ENCODE measurements at places on chromosomes 2 and 18.

DNA sequence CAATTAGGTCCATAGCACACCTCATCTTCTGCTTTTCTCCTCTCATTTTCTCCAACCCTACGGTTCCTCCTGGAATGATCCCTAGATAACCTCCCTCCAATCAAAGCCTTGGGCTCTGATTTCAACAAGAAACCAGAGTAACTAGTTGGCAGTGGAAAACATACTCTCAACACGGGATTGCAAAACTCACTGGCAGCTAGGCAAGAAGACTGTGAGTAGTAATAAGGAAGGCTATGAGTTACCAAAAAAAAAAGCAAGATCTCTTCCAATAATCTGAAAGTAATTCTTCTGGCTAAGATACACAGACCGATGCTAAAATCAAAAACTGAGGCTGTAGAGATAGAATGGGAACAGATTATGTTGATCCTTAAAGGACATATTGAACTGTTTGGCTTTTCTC lies 28.4 kb upstream of the CCDC102B start:
- no peak for DNase-seq

DNA sequence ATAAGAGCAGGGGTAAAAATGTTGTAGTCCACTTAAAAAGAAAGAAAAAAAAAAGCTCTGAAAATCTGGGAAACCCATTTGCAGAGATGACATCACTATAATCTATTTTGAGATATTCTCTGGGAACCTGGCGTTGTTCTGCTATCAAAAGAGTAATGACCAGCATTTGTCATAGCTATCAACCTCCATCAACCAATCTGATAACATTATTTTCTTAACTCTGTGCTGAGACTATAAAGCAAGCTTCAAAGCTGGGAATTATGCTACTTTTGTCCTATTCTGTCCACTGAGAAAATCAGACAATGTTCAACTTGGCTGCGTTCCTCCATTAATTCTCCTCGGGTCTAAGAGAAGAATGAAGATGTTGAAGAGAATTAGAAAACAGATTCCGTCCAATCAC lies 107.5 kb downstream of the STK39 start:
- no peak for DNase-seq

GRCh38 chr2:45283764-45284620 lies 274.7 kb upstream of the SIX2 start:
- no peak for DNase-seq

- DNase-seq, result no peak
Observed at GRCh38 chr2:25996844-25997243, 14.5 kb upstream of the KIF3C start.

DNA sequence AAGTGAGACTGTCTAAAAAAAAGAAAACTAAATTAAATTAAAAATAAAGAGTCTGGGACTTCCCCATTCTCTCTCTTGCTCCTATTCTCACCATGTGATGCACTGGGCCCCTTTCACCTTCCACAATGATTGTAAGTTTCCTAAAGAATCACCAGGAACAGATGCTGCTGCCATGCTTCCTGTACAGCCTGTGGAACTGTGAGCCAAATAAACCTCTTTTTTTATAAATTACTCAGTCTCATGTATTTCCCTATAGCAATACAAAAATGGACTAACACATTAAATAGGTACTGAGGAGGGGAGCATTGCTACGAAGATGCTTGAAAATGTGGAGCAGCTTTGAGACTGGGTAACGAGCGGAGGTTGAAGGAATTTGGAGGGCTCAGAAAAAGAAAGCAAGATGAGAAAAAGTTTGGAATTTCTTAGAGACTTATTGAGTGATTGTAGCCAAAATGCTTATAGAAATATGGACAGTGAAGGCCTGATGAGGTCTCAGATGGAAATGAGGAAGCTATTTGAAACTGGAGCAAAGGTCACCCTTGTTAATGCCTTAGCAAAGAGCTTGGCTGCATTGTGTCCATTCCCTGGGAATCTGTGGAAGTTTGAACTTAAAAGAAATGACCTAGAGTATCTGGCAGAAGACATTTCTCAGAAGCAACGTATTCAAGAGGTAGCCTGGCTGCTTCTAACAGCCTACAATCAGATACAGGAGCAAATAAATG lies 128.7 kb downstream of the EIPR1 start:
- no peak for DNase-seq

GRCh38 chr2:38123911-38124310 lies 48.0 kb upstream of the CYP1B1 start:
- DNase-seq, result no peak

GRCh38 chr2:68385220-68385906 lies 20.3 kb downstream of the PLEK start:
- peak; percentile 33 for DNase-seq

- no peak for DNase-seq
Observed at GRCh38 chr18:48824231-48824970, 126.4 kb downstream of the SMAD7 start.

- no peak for DNase-seq
Observed at GRCh38 chr2:108266218-108266617, 22.5 kb upstream of the SULT1C2 start.

DNA sequence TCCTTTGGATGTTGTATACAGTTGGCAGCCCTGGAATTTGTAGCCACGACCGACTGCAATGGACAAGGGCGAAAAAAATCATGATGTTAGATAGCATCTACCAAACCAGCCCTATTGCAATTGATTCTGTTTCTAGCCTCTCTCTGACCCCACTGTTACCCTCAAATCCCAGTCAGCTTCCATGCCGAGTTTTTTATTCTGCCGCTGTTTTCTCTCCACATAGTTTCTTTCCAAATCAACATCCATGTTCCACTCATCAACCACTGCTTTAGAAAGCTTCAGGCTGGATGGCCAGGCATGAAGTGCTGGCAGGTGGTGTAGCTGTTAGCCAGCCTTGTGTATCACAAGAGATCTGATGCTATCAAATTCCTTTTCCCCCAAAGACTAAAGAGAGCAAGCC lies 272.8 kb downstream of the FIGN start:
- no peak for DNase-seq

DNA sequence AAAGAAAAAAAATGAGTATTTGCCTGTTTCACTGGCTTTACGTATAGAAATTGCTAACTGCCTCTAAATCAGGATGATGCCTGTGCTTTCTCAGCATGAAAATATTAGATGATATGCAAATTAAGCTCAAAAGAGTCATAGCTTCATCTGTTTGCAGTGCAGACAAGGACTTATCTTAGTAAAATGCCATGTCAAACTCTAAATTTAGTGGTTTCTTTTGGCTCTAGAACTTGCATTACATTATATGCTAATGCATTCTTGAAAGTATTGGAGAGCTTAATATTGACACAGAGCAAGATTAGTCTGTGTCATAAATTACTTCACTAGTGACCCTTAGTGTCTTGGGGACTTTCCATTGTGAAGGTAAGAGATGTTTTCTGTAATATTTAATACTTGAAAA lies 1109.1 kb upstream of the NRXN1 start:
- DNase-seq, result no peak

GRCh38 chr2:64692401-64692800 lies 38.7 kb upstream of the SERTAD2 start:
- DNase-seq, result no peak

DNA sequence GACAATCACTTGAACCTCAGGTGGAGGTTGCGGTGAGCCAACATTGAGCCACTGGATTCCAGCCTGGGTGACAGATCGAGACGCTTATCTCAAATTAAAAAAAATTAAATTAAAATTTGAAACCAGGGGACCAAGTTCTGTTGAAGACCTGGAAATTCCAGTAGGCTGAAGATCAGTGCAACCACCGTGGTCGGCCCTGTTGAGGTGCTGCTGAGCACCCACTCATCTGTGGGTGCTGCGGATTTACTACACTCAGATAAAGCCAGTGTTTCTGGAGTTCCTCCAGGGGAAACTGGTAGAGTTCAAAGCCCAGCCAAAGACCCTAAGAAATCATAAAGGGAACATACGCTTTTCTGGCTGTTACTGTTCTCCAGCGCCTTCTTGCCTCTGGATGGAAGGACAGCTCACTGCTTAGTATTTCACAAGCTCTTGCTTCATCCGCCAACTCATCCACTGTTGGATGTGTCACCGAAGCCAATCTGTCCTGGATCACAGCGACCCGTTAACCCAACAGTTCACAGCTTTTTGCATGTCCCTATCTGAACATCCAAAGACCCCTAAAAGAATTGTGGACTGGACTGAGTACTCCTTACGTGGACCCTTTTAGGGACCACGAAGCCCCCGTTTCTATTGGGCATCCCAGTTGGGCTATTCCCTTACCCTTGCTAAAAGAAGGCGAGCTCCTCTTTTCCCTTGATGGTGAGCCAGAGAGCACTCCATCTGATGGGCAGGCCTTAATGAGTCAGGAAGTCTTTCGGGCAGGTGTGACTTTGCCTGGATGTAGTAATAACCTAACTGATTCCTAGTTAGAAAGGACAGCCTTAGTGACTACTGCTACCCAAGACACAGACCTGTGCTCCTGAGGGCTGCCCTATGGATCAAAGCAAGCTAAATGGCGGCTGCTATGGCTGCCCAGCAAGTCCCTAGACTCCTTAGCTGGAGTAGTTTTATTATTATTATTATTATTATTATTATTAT lies 6.0 kb upstream of the ALPP start:
- DNase-seq, result no peak

- no peak for DNase-seq
Observed at GRCh38 chr18:54229421-54230059, 5.1 kb upstream of the MBD2 start.

DNA sequence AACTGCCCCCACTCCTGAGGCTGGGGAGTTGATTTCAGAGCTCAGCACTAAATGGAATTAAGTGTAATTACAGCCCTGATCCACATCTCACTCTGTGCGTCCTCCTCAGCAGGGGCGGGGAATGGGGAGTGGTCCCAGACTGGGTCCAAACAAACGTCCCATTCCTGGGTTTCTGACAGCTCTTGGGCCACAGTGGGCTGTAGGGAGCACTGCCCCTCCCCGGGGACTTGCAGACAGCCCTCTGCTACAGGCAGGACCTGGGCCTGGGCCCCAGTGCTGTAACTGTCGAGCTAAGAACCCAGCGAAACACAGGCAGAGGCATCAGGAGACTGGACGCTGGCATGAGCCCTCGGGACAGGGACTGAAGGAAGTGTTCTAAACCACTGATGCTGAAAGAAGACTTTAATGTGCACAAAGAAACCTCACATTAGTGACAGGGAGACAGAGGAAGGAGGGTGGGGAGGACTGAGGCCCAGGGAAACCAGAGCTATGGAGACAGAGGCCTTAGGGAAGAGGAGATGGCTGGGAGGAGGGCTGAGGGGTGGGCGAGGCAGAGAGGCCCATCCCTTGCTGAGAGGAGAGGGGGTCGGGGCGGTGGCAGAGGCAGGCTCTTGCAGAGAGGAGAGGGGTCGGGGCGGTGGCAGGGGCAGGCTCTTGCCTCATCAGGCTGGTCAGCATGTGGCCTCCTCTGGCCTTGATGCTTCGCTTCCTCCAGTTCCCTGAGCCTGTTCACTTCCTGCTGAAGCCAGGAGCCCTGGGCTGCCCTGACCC lies 5.8 kb upstream of the SEMA4C start:
- no peak for DNase-seq

- DNase-seq, result no peak
Observed at GRCh38 chr2:9401646-9402371, 21.5 kb downstream of the ITGB1BP1 start.

DNA sequence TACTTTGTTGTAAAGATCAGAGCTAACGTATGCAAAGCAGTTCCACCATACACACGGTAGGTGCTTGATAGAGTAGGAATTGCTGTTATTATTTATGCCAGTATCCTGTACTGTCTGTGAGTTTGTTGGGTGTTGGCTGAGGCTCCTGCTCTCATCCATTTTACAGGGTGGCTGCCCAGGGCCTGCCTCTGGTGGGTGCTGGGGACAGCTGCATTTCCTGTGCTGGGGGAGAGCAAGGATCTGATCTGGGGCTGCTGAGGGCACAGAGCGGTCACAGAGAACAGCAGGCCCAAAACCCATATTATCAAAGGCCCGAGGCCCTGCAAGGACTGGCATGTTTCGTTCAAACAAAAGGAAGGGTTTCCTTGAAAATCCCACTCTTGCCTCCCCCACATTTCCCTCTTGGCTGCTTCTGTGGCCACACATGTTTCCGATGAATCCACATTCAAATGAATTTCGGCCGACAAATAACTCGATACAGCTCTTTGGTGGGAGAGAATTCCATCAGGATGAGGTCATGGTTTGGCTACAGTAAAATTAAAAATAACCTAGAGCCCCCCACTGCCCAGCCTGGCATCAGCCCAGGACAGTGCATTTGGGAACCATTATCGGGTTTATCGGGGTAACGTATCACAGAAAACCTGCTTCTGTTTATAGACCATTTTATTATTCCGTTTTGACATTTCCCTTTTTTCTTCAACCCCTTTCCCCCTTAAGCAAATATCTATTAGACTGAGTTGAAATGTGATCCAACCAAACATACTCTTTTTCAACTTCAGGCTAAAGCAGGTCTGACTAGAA lies 143.4 kb downstream of the CYRIA start:
- DNase-seq, result no peak

GRCh38 chr2:21282515-21282898 lies 158.7 kb downstream of the TDRD15 start:
- DNase-seq, result no peak

GRCh38 chr2:136208682-136209420 lies 90.9 kb upstream of the CXCR4 start:
- no peak for DNase-seq

- DNase-seq, result peak; percentile 11
Observed at GRCh38 chr2:207165121-207166038, at the start of gene KLF7. TSS of gene KLF7 (minus strand) at chr2:207165948. CDS start at chr2:207165568, 380 bp downstream.

DNA sequence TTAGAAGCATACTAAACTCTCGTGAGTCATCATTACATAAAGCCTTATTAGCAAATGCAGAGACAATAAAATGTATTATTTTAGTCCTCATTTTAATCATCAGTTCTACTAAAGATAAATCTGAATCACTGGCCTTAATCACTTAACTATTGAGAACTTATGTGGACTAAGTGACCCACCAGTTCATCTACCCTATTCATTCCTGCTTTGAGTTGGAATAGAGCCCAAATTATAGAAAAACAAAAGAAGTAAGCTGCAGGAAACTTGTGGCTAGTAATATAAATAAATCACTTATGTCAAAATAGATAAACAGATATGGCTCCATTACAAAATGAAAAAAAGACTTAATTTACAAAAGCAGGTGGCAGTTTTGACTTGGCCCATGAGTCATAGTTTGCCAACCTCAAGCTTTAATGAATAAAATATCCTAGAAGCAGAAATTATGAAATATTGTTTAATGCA lies 851.8 kb upstream of the CRIM1 start:
- no peak for DNase-seq

- DNase-seq, result no peak
Observed at GRCh38 chr2:98839292-98839691, 96.7 kb downstream of the CRACDL start.

DNA sequence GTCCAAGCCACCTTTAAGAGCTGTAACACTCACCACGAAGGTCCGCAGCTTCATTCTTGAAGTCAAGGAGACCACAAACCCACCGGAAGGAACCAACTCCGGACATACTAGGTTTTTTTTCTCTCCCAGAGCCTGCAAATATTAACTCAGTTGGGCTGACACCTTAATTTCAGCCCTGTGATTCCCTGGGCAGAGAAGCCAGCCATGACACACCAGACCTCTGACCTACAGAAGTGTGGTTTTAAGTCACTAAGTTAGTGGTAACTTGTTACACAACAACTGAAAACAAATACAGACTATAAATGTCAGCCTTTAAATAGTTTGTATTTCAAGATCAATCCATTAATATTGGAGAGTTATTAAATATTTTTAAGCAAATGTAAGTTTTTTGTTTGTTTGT lies 855.1 kb downstream of the TMEM182 start:
- DNase-seq, result no peak

- DNase-seq, result no peak
Observed at GRCh38 chr2:180520921-180521581, 459.4 kb upstream of the UBE2E3 start.
